Stimulated activated CD8-positive, alpha-beta memory T cell treated with anti-CD3 and anti-CD28 coated beads, Interleukin-15, amount 100 ng/mL, for 4 hours (primary cell): ENCODE measurements at places on chromosomes 4 and X.

- DNase-seq: no peak
Measured at GRCh38 chr4:105666693-105667092, 41.8 kb downstream of the INTS12 start.

GRCh38 chrX:154433605-154434004 is 3.3 kb upstream of the GDI1 start:
- DNase-seq: no peak

DNA sequence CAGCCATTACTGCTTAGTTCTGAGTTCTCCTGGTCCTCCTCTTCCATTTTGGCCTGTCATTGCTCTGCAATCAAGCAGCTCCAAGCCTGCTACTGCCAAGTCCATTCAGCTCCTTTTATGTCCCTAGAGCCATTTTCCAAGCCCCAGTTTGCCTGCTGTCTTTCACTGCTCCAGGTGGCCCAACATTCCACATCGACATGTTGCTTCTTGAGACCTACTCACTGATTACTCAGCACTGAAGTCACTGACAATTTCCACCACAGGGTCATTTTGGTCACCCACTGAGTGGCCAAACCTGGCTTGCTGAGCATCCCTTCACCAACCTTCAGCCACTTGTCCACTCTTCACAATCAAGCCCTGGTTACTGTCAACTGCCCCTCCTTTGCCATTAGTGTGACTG is 27.2 kb downstream of the LRIT3 start:
- DNase-seq: no peak

- no peak for DNase-seq
Measured at GRCh38 chr4:180542445-180543100, 1700.6 kb upstream of the TENM3 start.

GRCh38 chrX:41684138-41684537 is 4.6 kb upstream of the GPR34 start:
- DNase-seq: no peak

GRCh38 chr4:144572660-144573059 is 73.3 kb upstream of the HHIP start:
- no peak for DNase-seq

DNA sequence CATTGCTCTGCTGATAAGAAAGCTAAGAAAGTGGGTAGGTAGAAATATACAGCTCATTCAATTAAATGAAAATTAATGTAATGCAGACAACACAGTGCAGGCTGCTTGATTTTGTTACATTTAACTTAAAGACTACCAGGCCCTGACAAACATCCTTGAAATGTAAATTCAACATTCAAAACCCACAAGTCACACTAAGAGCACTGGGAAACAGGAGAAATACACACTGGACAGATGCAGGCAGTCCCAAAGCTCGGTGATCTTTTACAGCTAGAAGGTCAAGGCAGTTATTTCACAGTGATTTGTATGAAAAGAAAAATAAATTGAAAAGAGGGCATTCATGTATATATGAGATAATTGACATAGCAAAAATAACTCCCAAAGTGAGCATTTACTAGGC is 94.3 kb upstream of the PLAC1 start:
- no peak for DNase-seq

GRCh38 chr4:25953740-25954139 is 39.7 kb downstream of the SMIM20 start:
- DNase-seq: no peak

- no peak for DNase-seq
Measured at GRCh38 chr4:8538703-8539567, 41.3 kb upstream of the GPR78 start.

GRCh38 chr4:79227860-79228259 is 98.0 kb downstream of the NAA11 start:
- no peak for DNase-seq

- no peak for DNase-seq
Measured at GRCh38 chr4:186502231-186502630, 53.1 kb downstream of the MTNR1A start.

- DNase-seq: no peak
Measured at GRCh38 chr4:110876866-110877265, 254.0 kb upstream of the PITX2 start.

GRCh38 chr4:159685340-159686092 is 582.6 kb downstream of the RAPGEF2 start:
- no peak for DNase-seq

DNA sequence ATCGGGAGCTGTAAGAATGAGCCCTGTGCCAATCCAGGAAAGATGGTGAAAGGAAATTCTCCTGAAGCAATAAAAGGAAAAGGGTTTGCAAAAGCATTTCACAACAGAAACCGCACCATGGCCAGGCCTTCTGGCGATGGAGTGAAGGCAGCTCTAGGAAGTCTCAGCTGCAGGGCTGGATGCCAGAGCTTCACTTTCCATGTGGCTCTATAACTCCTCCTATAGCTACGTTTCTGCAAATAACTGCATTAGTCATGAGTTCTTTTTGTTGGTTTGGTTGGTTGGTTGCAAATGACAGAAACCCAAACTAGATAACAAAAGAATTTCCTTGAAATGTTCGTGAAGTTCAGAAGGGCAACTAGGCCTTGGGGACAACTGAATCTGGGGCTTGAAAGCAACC is 84.6 kb downstream of the RELL1 start:
- DNase-seq: no peak

GRCh38 chrX:37830371-37830770 is 17.0 kb downstream of the DYNLT3 start:
- DNase-seq: no peak

DNA sequence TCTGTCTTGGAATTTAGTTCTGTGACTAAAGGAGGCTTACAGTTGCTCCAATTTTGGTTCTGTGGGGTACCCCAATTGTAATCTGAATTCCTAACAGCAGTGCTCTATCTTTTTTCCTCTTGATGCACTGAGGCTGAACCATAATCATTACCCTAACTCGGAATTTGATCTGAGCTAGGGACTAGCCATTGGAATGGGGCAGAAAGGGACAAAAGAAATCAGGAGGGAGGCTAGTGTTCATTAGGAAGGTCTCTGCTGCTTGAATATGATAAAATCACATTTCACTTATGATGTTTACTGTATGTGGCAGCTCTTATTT is 2.7 kb downstream of the KLF3 start:
- DNase-seq: no peak

DNA sequence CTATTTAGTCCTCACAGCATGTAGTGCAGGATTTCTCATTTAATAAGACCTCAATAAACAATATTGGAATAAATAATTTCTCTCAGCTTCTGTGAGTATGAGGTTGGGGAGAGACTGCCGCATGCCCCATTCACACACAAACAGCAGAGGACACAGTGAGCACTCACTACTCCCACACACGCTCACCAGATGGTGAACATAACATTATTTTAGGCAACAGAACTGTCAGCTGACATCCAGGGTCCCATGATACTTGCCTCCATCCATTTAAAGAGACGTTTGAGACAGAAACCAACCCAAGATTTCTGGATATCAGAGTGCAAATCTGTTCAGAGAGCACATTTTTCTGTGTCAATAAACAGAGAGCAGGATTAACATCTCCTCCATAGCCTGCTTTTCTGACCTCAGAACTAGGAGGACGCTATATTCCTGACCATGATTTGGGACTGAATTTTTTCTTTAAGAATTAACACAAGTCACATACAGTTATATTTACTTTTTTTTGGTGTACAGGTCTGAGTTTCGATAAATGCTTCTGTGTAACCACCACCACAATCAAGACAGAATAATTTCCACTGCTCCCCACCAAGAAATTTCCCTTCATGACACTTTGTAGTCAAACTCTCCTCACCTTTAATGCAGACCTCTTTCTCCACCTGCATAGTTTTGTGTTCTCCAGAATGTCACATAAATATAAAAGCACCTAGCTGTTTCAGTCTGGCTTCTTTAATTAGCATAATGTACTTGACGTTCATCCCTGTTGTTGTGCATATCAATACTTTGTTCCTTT is 16.7 kb downstream of the GPRIN3 start:
- DNase-seq: no peak

GRCh38 chrX:119757646-119757978 is 776 bp upstream of the SOWAHD start:
- no peak for DNase-seq

DNA sequence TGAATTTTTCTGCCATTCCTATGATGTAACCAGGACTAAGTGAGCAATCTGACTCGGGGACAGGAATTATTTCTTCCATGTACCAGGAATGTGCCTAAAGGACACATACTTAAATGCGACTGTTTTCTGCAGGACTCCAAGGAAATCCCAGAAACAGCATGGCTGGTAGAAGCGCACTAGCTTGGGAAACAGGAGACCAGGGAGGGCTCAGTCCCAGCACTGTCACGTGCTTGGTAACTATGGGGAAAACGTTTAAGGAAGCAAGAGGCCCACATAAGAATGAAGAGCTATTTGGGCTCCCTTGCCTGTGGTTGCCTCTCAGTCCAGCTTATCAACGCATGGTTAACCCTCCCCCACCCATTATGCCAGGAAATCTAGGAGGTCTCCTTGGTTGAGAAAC is 19.6 kb downstream of the MPP1 start:
- DNase-seq: no peak

DNA sequence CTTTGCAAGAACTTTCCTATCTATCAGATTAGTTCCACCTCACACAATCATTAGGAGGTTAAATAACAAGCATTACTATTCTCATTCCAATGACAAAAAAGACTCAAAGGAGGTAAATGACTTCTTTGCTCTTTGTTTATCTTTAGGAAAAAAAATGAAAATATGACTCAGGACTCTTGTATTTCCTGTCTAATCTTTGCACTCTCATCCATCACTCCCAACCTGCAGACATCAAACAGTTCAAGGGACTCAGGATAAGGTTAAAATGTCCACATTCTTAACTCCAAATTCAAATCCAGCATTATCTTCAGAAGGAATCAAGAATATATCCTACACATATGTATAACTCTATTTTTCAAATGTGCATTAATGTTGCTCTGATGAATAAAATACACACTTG is 139.6 kb downstream of the UNC5C start:
- no peak for DNase-seq

- no peak for DNase-seq
Measured at GRCh38 chr4:9870165-9870790, 88.8 kb downstream of the DRD5 start.

- DNase-seq: no peak
Measured at GRCh38 chr4:96833831-96834230, 993.9 kb downstream of the PDHA2 start.

DNA sequence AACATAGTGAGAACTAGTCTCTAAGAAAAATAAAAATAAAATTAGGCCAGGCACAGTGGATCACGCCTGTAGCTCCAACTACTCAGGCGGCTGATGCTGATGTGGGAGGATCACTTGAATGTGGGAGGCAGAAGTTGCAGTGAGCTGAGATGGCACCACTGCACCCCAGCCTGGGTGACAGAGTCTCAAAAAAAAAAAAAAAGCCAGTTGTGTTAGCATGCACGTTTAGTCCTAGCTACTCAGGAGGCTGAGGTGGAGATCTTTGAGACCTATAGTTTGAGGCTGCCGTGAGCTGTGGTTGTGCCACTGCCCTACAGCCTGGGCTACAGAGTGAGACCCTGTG is 2.5 kb downstream of the DCK start:
- DNase-seq: no peak

DNA sequence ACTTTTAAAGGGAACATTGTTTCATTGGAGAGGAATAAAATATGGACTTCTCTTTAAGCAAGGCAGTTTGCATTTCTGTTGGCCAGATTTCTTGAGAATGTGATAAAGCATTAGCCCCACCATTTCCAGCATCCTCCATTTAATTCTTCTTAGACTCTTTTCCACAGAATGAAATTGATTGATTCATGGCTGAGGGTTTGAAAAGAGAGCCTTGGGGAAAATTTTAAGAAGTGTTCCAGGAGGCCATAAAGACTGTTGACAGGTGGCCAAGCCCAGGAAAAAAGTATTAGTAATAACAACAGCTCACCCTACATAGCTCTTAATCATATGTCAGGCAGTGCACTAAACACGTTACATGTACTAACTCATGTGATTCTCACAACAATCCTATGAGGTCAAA is 53.4 kb downstream of the SHROOM3 start:
- no peak for DNase-seq

- DNase-seq: no peak
Measured at GRCh38 chr4:89836897-89837384, at the start of gene SNCA. Gene SNCA, minus strand, starts transcription at chr4:89837161. Its CDS starts 1,494 bp downstream, at chr4:89835667.

DNA sequence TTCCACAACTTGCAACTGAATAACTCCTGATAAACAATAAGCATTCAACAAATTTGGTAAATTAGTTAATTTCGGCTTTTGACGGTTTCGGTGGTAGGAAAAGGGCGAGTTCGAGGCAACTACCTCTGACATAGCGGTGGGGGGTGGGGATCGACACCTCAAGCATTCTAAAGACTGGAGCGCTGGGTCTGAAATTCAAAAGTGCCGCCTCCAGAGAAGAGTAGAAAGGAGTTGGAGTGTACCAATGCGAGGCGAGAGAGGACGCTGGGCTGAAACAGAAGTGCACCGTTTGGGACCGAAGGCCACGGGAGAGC is 725 bp downstream of the SMC1A start:
- no peak for DNase-seq

- no peak for DNase-seq
Measured at GRCh38 chr4:42265782-42266602, 113.5 kb upstream of the BEND4 start.

GRCh38 chr4:112818594-112818965 is 181.6 kb downstream of the LARP7 start:
- DNase-seq: no peak
